ENCODE measurements at places on chromosomes 3 and 15.

- no peak for DNase-seq
Measured at GRCh38 chr3:196513697-196514349, 1.3 kb downstream of the SMCO1 start.

- no peak for DNase-seq
Measured at GRCh38 chr3:190012784-190013183, 107.9 kb downstream of the P3H2 start.

DNA sequence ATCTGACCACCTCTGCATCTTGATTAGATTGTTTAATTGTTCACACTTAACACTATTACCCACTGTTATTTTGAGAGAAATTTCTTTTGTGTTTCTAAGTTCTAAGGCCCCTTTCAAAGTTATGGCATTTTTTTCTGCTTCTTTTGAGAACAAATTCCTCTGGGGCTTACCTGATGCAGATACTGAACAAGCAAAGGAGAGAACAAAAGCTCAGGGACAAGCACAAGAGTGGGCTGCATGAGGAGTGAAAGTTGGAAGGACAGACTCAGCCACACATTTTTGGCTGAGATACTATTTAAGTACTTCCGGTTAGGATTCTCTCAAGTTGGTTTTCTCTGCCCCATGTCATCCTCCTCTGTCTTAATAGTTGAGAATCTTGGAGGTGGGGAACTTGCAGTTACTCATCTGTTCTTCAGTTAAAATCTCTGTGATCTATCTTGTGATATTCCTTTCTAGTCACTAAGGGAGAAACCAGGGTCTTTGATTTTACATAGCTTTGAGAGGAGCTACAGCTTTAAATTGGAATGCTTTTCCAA lies 54.7 kb downstream of the CMTM6 start:
- no peak for DNase-seq

GRCh38 chr3:11556851-11557644 lies 86.7 kb downstream of the VGLL4 start:
- DNase-seq, result no peak

GRCh38 chr15:91196768-91197167 lies 96.7 kb downstream of the SV2B start:
- DNase-seq, result no peak

DNA sequence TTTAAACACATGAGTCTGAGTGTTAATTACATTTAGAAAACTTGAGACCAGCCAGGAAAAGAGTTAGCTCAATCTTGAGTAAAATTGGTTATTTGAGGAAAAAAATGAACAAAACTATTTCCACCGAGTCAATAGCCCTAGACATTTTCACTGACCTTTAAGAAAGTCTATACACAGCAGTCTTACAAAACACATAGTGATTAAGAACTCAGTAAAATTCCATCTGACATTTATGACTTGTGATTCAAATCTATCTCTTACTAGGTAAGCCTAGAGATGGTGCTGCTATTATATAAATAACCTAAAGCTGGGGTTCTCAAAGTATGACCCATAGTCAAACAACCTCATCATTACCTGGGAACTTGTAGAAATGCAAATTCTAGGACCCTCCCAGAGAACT lies 109.1 kb upstream of the COL8A1 start:
- DNase-seq, result no peak

- no peak for DNase-seq
Measured at GRCh38 chr15:71945012-71945411, 134.7 kb downstream of the NR2E3 start.

DNA sequence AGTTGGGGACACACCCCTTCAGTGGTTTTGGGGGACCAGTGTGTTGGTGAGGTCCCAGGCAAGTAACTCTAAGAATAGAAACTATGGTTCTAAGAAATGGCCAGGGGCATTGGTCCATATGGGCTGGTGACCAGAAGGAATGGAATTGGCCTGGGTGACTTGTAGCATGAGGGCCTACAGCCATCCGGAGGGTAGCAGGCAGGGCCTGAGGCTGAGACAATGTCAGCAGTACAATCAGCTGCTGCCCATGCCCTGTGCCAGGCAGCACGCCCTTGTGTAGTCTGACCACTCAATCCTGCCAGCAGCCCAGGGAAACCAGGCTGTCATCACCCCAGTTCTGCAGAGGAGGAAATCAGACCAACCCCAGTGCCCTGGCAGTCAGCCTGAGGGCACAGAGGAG lies 100.6 kb downstream of the DNAJB8 start:
- no peak for DNase-seq

- no peak for DNase-seq
Measured at GRCh38 chr3:11690863-11691766, 47.4 kb upstream of the VGLL4 start.

GRCh38 chr3:24639481-24640329 lies 145.1 kb upstream of the THRB start:
- no peak for DNase-seq

- peak; percentile 11 for DNase-seq
Measured at GRCh38 chr3:49906073-49906743, 2.5 kb upstream of the MST1R start.

GRCh38 chr3:179884136-179884535 lies 152.6 kb downstream of the PEX5L start:
- DNase-seq, result no peak

DNA sequence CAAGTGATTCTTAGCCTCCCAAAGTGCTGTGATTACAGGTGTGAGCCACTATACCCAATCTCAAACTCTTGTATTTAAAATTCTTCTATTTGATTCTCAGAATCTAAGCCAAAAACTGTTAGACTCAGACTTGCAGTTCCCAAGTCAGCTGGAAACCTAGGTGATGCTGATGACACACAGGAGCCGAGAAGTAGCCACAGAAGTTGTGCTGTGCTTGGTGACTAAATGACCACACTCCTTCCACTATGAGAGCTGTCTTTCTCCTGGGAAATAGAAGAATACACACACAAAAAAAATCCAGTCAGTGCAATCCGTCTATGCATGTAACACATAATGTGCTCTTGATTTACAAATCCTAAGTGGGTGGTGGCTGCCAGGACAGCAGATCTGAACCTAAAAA lies 33.9 kb downstream of the ILDR1 start:
- DNase-seq, result no peak

GRCh38 chr3:63914312-63914711 lies 2.1 kb upstream of the SCAANT1 start:
- no peak for DNase-seq

DNA sequence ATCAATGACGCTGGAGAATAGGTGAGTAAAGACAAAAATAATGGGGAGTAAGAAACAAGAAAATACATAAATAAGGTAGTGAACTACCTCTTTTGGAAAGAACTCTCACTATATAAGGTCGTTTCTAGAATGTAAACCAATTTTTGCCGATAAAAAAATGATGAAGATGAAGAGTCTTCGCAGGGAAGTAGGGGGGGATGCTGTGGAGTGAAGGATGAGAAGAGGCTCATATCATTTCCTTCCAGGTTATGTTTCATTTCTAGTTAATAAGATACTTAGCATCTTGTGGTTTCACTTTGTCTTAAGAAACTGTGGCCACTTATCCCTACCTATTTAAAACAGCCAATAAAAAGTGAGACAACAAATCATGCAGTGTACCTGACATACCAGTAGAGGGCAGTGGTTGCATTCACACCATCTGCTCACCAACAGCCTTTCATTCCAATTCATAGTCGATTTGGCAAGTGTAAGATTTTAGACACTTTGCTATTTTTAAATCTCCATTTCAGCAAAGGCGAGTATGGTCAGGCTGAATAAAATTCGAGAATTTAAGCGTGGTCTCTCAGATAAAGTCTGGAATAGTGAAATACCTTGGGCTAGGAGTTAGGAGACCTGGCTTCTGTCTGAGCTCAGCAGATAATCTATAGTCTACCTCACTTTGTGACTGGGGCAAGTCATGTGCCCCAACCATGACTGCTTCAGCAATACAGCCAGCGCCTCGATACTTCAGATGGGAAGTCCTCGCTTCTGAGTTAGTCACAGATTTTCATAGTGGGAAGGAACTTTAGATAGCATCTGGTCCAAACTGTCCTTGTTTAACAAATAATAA lies 28.9 kb upstream of the ICE2 start:
- DNase-seq, result no peak

- DNase-seq, result no peak
Measured at GRCh38 chr3:59143447-59143846, 93.6 kb upstream of the CFAP20DC start.

- DNase-seq, result no peak
Measured at GRCh38 chr3:54134713-54135112, 12.4 kb downstream of the CACNA2D3 start.

DNA sequence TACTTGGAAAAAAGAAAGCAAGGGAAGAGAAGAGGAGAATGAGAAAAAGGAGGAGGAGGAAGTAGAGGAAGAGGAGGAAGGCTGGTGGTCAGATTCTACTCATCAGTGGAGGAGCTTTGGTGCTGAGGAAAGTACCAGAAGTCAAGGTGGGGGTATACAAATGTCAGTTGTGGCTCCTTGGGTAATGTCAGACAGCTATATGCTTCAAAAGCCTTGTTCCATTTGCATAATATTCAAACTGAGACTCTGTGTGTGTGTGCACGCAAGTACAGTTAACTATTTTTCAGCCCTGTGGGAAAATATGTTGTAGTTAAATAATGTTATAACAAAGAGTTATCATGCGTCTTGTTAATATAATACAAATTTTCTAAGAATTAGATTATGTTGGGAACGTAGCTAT lies 609.7 kb downstream of the PDCD6IP start:
- DNase-seq, result no peak

DNA sequence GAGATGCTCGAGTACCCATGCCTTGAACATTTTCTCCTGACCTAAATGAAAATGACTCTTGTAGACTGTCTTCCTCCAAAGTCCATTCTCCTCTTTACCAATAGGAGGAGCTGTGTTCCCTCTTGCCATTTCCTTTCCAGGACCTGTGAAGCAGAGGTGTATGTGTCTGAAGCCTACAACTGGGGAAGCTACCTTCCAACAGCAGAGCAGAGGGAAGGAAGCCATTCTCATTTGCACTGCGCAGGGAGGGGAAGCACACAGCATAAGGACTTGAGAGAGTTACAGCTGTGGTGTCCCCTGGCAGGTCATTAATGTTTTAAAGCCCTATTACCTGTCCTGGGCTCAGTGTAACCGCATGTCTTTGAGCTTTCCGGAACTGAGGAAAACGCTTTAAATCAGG lies 38.7 kb downstream of the HSPBAP1 start:
- DNase-seq, result no peak

- DNase-seq, result no peak
Measured at GRCh38 chr3:141642215-141642614, 95.9 kb upstream of the RNF7 start.

DNA sequence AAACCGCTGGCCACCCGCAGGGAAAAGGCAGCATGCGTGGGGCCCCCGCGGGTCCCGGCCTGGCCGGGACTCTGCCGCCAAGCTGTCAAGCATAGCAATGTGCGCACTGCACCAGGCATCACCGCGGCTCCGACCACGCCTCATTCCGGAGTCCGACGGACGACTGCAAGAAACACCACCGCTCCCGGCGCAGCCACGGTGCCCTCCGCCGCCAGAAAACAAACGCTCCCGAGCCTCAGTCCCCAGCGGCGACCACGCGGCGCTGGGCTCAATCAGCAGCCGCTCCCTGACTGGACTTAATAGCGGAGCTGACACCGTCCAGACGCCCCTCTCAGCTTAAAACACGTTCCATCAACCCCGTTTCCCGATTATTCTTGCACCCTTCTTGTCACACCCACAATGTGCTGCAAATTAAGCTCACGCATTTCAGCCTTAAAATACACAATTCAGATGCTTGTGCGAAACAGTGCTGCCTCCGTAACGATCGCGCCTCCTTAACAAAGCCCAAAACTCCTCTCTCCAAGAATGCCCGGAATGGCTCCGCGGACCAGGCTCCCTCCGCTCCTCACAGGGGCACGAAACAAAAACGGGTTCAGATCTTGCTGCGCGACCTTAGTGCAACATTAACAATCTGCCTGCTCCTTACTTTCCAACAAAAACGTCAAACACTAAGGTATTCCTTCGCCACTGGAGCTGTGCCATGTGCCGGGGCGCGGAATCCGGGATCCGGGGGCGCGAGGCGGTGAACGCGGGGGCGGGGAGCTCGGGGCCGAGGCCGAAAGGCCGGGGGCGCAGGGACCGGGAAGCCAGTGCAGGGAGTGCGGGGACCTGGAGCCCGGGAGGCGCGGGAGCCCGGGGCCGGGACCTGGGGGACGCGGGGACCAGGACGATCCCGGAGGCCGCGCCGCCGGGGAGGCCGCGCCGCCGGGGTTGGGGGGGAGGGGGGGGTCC lies 655 bp downstream of the CYFIP1 start:
- no peak for DNase-seq
